ENCODE measurements at places on chromosomes 16 and 17. TPM values are rescaled to one million over a fixed set of nuclear protein-coding genes. Genes with fewer than 3 reads are reported as not detected.
A peak's percentile ranks its signal among the peaks of the same experiment; 100 is the strongest.

GRCh38 chr16:11255737-11256660 is at the start of gene SOCS1:
Gene SOCS1 (minus strand): TSS chr16:11256204. CDS start chr16:11255478, 726 bp downstream.
- peak; percentile 95 for DNase-seq

DNA sequence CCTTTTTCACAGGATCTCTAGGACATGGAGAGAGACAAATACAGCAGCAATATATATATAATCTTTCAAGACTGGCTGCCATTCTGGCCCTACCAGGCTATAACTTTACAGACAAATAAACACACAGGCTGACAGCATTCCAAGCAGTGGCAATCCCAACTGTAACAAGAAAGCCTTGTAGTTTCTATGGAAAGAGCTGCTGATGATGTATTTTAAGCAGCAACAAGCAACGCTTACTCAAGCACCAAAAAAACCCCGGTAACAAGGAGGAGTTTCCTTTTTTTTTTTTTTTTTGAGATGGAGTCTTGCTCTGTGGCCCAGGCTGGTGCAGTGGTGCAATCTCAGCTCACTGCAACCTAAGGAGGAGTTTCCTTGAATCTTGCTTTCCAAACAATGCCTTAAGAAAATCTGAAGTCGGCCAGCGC is 23.2 kb downstream of the LSM12 start:
- DNase-seq = peak; percentile 67

DNA sequence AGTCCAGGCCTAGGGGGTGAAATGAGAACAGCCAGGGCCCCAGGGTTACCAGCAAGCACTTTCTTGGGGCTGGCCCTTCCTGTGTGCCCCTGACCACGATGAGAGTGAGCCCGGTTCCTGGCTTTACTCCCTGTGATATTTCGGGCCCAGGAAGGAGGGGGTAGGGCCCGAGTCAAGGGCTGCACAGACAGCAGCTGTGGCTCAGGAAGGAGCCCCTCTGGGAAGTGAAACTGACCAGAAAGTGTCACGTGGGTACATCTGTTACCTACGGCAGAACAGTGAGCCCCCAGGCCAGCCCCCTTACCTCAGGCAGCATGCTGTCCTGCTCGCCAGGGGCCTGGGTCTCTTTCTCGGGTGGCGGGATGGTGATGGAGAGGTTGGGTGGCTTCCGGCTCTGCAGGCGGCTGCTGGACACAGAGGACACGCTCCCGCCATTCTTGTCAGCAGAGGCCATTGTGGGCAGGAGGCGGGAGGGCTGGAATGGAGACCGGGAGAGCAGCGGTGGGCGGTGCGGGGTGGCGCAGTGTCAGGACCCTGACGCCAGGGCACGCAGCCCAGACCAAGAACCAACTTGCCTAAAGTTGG is 13.8 kb downstream of the AANAT start:
- DNase-seq = peak; percentile 32

DNA sequence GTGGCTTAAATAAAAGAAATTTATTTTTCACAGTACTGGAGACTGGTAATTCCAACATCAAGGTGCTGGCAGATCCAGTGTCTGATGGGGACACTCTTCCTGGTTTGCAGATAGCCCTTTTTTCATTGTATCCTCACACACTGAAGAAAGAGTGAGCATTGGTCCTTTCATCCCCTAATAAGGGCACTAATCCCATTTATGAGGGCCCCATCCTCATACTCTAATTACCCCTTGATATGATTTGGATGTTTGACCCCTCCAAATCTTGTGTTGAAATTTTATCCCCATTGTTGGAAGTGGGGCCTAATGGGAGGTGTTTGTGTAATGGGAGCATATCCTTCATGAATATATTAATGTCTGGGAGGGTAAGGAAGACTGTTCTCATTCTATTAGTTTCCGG is 9.4 kb upstream of the FAM20A start:
- no peak for DNase-seq

- DNase-seq = no peak
Observed at GRCh38 chr16:13391337-13391736, 489.9 kb downstream of the SHISA9 start.

- no peak for DNase-seq
Observed at GRCh38 chr16:84561291-84561690, 56.6 kb downstream of the COTL1 start.

- peak; percentile 47 for DNase-seq
Observed at GRCh38 chr17:47785538-47786123, 36.0 kb downstream of the OSBPL7 start.

DNA sequence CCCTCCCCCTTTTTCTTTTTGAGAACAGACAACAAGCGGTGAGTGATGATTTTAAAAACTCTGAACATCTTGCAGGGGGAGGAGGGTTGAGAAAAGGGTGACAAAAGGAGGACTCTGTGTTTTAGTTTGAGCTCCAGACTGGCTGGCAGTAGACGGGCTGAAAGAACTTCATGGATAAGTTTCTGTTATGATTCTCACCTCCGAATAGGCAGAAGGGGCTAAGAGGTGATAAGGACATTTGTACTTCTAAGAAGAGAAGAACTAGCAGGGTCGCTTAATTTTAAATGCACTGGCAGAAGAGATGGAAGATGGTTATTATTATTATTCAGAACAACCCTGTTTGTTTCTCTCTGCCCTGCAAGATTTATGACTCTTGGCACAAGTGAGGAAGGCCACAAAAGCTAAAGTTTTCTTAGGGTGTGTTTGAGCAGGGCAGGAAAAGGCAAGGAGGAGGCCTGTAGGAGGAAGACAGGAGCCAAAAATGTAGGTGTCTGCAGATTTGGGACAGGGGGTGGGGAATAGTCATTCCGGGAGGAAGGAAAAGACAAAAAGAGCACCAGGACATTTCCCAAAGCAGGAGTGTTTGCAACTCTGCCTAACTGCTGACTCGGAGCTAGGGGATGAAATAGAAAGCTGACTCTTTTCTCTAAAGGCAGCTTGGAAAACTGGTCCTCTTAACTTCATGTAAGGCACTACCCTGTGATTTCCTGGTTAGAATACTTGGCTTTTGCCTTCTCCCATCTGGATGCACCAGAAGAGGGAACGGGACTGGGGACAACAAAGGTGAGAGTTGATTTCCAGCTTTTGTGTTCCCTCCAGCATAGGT is 11.9 kb upstream of the HOXB2 start:
- peak; percentile 89 for DNase-seq

GRCh38 chr16:8459085-8459733 is 131.1 kb downstream of the TMEM114 start:
- DNase-seq = no peak

DNA sequence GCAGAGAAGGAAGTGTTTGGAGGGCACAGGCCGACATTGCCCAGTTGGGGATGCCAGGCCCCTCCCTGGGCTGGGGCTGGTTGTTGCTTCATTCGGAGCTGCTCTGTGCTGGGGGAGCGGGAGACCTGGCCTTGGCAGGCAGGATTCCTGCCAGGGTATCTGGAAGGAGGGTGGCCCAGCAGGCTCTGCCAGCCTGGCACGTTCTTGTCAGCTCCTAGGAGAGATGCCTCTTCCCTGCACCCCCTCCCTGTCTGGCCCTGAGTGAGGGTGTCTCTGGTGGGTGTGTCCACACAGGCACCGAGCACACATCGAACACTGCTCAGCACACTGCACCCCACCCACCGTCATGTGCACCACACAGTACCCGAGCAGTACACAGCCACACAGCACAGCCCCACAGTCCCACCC is 35.2 kb downstream of the ARHGAP23 start:
- no peak for DNase-seq

DNA sequence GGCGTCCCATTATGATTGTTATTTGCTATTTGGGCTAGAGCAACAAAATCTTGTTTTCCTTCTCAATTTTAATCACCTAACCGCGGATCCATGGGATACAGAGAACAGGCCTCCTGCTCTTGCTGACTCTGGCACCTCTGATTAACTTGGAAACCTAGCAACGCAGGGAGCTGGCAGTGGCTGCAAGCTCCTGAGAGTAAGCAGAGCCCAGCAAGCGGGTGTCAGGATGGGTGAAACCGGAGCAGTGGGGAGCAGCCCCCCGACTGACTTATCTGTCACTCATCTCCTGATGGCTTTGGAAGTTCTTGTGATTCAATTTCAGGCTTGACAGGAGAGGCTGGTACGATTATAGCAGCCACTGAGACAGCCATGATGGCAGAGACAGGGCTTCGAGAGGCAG is 45.5 kb upstream of the CDC42EP4 start:
- no peak for DNase-seq

DNA sequence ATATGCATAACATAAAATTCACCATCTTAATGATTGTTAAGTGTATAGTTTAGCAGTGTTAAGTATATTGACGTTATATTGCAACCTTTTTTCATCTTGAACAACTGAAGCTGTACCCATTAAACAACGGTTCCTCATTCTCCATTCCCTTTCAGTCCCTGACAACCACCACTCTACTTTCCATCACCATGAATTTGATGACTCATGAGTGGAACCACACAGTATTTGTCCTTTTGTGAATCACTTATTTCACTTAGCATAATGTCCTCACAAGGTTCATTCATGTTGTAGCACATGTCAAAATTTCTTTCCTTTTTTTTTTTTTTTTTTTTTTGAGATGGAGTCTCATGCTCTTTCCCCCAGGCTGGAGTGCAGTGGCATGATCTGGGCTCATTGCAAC is 46.0 kb downstream of the HOXB1 start:
- DNase-seq = no peak

DNA sequence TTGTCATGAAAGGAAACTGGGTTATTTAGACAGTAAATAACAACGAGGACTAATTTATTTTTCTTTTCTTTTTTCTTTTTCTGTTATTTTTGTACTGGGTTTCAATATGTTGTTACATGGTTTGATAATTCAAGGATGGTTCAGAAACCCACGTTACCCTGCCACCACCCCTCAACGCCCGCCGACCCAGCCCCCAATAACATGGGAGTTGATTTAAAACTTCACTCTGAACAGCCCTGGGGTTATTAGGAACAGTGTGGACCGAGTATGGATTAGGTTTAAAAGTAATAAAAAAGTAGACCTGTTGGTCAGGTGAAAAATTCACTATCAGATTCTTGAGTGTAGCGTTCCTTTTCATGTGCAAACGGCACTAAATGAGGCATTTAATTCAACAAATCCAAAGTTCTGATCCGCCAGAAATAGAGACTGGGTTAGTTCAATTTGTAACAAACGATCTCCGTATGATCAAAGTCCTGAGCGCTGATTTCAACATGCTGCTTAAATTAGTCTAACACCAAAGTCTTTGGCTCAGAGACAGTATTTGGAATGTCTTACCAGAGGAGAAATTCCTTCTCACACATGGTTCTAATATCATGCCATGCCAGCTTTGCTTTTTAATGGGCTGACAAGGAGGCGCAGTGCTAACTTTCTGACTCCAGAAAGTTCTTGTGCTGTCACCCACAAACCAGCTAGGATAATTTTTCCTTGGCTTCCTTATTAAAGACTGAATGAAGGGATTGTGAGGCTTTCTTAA is 173.1 kb upstream of the IRX3 start:
- no peak for DNase-seq

DNA sequence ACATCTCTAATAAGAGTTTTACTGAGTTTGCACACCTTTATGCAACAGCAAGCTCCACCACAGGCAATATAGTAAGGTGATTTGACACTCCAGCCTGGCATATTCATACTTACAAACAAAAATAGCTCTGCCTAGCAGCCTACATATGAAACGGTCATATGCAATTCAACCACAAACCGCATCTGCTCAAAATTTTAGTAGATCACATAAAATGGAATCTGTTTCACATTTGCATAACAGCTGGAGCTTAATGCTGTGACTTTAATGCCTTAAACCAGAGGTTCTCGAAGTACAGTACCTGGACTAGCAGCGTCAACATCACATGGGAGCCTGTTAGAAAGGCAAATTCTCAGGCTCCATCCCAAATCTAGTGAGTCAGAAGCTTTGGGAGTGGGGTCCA is 578.4 kb downstream of the CDH11 start:
- no peak for DNase-seq

GRCh38 chr17:71530248-71530647 is 590.6 kb upstream of the SOX9 start:
- no peak for DNase-seq

- peak; percentile 50 for DNase-seq
Observed at GRCh38 chr17:9644910-9645751, at the start of gene USP43. Gene USP43 (plus strand): TSS chr17:9645517. CDS start chr17:9645633, 116 bp downstream.

GRCh38 chr16:3727806-3728381 is 10.6 kb upstream of the TRAP1 start:
- no peak for DNase-seq

DNA sequence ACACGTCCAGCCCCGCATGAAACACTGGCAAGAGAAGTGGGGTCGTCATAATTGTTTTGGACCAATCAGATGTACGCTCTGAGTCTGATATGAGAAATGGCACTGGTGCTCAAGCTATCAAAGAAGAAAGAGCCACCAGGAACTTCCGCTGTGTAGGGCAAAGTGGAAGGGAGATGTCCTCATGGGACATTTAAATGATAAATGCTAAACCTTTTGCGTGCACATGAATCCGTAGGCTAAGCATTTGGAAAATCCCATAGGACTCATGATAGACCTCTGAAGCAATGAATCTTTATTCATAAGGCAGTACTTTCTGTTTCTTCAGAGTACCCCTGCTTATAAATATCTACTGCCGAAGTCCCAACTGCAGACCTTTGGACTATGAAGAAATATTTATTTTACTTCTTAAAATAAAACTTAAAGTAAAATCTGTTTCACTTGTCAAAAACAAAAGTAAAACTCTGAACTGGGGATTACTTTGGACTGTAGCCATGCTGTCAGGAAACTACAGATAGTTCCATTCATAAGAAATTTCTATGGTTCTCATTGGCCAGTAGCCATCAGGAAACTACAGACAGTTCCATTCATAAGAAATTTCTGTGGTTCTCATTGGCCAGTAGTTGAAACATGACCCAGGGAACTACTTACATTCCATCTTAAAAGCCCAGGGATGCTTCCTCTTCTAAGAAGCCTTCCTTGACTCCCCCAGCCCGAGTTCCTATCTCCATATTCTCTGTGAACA is 335.1 kb downstream of the HS3ST4 start:
- no peak for DNase-seq

GRCh38 chr17:44283344-44284023 is 15.5 kb upstream of the SLC4A1 start:
- no peak for DNase-seq

GRCh38 chr17:30208214-30208613 is 27.3 kb downstream of the SLC6A4 start:
- no peak for DNase-seq

The PRCD gene
- 11.3 TPM for total RNA-seq

The CORO6 gene
- total RNA-seq = 1.7 TPM

The WWOX gene
- total RNA-seq = 26.7 TPM

The SUPT6H gene
- 64.8 TPM for total RNA-seq

The SPG7 gene
- total RNA-seq = 101 TPM

The DPEP3 gene
- 0.51 TPM for total RNA-seq

The DBF4B gene
- total RNA-seq = 8.6 TPM

The EFCAB5 gene
- total RNA-seq = 2.2 TPM

The VMO1 gene
- total RNA-seq = 2.1 TPM

The BEAN1 gene
- 3.2 TPM for total RNA-seq

The ARL5C gene
- not detected for total RNA-seq

The MT3 gene
- total RNA-seq = not detected

The KRTAP4-5 gene
- total RNA-seq = not detected

The SEC14L5 gene
- 0.43 TPM for total RNA-seq

The SLC22A31 gene
- total RNA-seq = 227 TPM

The HCRT gene
- total RNA-seq = not detected

The NT5C gene
- 75.3 TPM for total RNA-seq

The C17orf107 gene
- total RNA-seq = 2.8 TPM

The SEPTIN12 gene
- total RNA-seq = not detected

Measured in lung (tissue), 17 donors.